ENCODE measurements at places on chromosomes 5 and 9.

DNA sequence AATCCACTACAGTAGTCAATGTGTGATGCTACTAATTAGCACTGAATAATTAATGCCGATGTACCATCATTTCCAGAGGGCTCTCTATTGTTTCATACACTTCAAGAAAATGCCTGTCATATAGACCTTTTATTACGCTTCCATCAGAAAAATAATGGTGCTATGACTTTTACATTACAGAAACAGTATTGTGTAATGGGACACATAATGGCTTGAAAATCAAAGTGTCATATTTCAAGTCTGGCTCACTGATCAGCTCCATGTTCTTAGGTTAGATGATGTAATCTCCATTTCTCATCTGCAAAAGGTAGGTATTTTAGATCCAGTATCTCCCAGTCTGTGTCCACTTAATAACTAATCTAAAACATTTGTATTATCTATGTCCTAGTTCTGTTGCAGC, 990.6 kb upstream of the TYRP1 start:
- no peak for DNase-seq

- no peak for DNase-seq
Measured at GRCh38 chr5:151637676-151638075, 46.5 kb upstream of the FAT2 start.

GRCh38 chr9:11158063-11158462, 545.3 kb upstream of the PTPRD start:
- no peak for DNase-seq

DNA sequence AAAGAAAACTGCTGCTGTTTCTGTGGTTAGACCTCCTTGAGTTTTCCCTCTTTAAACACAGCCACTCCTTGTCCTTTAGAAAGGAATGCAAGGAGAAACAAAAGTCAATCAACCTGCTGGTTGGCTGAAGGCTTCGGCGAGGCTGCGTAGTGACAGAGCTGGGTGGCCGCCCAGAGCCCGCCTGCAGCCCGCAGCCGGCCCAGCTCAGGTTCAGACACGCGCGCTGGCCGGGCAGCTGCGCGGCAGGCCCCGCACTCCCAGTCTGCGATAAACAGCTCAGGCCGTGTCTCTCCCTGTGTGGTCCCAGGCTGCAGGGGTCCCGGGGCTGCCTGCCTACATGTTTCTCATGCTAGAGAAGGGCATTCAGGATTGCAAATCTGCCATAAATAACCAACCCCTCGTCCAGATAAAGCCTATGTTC, 115.4 kb downstream of the HSD17B3 start:
- no peak for DNase-seq

- peak; percentile 1 for DNase-seq
Measured at GRCh38 chr5:147822686-147823491, 8.6 kb downstream of the SPINK1 start.

GRCh38 chr9:115006660-115007059, 76.3 kb upstream of the TNFSF8 start:
- DNase-seq, result no peak

- peak; percentile 46 for DNase-seq
Measured at GRCh38 chr5:134466241-134467069, 54.8 kb upstream of the CDKN2AIPNL start.

- no peak for DNase-seq
Measured at GRCh38 chr9:31255211-31255610, 1129.2 kb upstream of the ACO1 start.
